ENCODE measurements at places on chromosomes 6 and 20.

GRCh38 chr20:41411391-41411847, 44.8 kb upstream of the EMILIN3 start:
- no peak for DNase-seq

- no peak for DNase-seq
These were observed 150.6 kb downstream of the RPS12 start for GRCh38 chr6:132964868-132965382.

- no peak for DNase-seq
These were observed 212.5 kb upstream of the GRIK2 start for GRCh38 chr6:101181006-101181405.

DNA sequence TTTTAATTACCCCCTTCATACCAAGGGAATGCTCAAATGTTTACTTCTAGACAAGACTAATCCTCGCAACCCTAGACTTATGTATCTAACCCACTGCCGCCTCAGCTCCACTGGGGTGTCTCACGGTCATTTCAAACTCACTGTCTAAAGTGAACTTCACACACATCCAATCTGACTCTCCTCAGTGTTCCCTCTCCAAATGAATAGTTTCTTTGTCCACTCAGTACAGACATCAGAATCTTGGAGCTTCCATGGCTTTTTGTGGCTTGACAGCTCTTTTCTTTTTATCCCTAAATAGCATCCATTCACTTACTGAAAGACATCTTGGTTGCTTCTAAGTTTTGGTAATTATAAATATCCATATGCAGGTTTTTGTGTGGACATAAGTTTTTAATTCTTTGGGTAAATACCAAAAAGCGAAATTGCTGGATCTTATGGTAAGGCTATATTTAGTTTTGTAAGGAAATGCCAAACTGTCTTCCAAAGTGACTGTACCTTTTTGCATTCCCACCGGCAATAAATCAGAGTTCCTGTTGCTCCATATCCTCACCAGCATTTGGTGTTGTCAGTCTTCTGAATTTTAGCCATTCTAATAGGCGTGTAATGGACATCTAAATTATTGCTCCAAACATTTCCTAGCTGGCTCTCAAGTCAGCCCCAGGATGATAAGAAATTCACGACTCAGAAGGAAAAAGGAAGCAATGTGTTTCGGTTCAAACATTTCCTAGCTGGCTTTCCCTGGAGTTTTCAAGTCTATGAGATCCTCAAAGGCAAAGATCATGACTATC, 73.1 kb downstream of the DNAAF9 start:
- no peak for DNase-seq

DNA sequence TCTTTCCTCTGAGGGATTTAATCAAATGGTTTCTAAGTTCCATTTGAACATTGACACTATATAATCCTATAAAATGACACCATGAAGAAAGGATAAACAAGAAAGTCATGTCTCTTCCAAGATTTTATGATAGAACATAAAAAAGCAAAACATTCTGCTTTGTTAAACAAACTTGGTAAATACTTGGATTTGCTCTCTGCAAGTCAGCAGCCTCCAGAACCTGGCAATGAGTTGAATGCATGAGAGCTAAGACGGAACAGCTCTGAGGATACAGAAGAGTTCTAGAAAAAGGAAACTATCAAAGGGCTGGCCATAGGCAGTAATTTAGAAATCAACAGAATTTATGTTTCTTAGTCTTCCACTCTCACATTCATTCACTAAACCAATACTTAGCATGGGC, 656.0 kb upstream of the ID4 start:
- no peak for DNase-seq

DNA sequence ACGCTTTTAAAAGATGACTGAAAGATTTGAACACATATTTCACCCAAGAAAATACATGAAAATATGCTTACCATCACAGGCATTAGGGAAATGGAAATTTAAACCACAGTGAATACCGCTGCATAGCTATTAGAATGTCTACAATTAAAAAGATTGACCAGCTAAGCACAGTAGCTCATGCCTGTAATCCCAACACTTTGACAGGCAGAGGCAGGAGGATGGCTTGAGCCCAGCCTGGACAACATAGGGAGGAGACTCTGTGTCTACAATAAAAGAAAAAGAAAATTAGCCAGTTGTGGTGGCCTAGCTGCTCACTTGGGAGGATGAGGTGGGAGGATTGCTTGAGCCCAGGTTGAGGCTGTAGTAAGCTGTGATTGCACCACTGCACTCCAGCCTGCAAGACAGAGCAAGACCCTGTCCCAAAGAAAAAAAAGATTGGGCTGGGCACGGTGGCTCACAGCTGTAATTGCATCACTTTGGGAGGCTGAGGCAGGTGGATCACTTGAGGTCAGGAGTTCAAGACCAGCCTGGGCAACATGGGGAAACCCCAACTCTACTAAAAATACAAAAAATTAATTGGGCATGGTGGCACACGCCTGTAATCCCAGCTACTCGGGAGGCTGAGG, 163.7 kb upstream of the AKAP12 start:
- DNase-seq: no peak

- no peak for DNase-seq
These were observed 34.3 kb downstream of the FNDC1 start for GRCh38 chr6:159203304-159204005.

- DNase-seq: no peak
These were observed 65.7 kb downstream of the MRPL14 start for GRCh38 chr6:44061375-44062104.

DNA sequence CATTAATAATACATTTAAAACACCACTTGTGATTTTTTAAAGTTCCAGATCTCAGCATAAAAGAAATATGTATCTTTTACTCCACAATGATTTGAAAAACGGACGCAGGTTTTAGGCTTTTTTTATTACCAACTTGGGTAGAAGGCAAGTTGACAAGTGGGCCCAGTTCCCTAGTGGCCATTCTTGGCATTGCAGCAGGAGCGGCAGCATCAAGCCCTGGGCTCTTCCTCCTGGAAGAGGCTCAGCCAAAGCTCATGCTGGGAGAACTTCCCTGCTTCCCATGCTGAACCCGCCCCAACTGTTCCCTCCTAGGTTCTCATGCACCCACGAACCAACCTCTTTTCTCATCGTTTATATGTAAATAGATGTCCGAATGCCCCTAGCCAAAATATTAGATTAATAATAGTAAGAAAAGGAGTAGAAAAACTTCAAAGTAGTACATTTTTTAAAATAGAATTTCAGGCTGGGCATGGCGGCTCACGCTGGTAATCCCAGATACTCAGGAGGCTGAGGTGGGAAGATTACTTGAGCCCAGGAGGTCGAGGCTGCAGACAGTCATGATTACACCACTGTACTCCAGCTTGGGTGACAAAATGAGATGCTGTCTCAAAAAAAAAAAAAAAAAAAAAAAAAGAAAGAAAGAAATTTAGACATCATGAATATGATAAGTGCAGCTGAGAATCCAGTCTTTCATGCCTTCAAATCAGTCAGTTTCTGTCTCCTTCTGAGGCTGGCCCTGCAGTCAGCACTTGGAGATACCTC, 18.2 kb upstream of the MYB start:
- DNase-seq: no peak

GRCh38 chr6:1054653-1055014, 257.3 kb upstream of the FOXQ1 start:
- DNase-seq: no peak

DNA sequence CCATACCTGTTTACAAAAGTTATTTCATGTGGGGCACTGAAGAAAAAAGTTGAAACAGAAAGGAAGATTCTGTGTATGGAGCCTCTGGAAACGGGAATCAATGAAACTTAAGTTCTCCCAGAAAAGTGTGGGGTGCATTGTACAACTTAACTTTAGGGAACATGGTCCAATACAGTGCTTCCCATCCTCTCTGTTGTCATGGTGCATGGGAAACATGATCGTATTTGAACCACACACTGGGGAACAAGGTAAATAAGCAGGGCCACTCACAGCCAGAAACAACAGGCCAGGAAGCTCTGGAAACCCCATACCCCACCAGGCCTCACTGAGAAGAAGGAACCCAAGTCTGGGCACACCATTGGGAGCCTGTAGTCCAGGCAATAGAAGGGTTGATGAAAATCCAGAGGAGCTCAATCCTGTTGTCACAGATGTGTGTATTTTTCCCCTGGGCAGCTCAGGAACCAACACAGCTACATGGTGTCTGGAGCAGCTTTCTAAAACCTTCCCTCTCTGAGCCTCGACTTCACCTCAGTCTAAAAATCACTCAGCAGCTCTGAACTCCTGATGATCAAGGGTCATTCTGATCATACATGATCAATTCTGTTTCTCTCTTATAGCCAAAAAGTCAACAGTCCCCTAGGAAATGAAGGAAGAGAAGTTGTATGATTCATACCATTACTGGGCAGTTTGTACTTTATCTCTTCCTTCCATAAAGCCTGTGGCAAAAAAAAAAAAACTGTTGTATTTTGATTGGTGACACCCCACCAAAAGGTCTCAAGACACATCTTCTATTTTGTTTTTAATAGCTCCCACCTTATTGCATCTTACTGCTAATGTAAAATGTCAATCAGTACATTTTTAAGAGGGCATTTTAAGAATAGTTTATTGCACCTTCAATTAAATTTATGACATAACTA, 198.5 kb upstream of the TAB2 start:
- no peak for DNase-seq

DNA sequence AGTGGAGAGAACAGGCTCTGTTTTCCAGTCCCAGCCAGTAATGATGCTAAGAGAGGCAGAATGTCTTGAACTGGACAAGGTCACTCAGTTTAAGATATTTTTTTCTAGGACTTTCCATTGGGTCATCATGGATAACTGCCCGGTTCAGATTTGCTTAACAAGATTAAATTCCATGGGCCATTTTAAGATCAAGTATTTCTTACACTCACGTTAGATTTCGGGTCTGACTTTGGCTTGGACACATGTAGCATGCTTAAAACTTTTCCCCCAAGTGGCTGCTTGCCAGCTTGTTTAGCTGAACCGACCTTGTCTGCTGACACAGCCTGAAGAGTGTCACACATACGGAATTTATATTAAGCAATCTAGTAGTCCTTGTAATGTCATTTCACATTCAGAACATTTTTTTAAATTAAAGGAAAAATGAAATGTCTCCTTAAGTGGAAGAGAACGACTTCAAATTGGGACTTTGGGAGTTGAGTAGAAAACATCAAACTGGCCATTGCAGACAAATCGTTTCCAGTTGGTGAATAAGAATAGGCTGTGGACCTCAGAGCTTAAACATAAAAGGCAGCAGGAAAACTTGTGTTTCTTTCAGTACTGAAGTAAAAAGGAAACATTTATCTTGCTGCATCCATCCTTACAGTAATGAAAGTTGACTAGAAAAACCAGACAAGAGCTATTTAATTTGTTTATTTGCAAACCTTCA, 29.0 kb downstream of the ARMC2 start:
- no peak for DNase-seq

DNA sequence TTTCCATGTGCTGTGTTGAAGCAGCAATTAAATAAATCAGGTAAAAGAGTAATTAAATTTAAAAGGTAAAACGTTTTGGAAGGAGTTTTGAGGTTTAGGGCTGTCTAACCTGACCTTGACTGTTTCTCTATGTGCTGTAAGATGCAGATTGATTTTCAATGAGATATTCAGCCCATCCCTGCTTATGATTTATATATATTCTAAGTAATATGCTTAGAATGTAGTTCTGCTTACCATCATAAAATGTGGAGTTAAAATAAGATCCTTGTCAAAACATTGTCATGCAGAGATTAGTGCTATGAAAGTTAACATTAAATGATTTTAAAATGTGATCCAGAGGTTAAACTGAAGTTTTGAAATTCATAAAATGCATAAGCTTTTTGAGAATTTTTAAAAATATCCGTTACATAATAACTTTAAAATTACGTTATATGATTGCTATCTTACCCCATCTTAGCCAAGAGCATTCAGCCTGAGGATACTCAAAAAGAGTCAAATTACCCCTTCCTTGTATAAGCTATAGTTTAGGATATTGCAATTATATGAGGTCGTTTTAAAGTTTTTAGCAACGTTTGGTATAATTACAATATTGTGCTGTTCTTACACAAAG, 122.5 kb downstream of the MTHFD1L start:
- DNase-seq: no peak

- DNase-seq: no peak
These were observed 464.3 kb upstream of the FLRT3 start for GRCh38 chr20:14801591-14802325.

- DNase-seq: no peak
These were observed 161.1 kb upstream of the EPHA7 start for GRCh38 chr6:93580446-93580845.

DNA sequence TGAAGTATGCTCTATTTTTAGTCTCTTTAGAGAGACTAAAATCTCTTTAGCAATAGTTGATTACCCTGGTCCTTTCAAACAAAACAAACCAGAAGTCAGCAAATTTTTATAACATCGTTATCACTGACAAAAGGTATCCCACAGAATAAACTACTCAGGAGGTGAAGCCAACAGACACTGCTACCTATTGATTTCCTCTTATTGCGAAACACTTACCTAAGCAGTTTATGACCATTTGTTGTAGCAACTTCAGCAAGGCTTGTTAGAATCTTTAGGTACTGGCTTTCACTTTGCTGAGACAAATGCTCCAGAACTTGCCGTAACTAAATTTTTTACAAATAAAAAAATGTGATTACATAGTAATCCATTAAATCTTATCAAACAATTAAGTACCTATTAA, 64.4 kb downstream of the HACE1 start:
- DNase-seq: no peak

DNA sequence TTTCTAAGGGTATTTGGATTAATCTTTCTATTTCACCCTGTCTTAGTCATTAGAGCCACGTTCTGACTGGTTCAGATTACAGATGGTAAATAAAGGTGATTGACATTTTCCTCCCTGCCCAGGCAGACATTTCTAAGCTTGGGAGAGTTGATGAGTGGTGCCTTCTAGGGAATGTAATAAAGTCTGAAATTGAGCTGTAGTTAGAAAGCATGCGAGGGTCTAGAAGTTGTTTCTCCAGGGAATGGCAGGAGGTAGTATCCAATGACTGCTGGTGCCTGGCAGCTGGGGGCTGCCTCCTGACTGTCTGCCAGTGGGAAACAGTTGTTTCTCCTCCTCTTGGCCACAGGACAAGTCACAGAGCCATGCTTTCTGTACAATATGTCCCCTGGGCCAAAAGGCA, 14.6 kb downstream of the EDN3 start:
- DNase-seq: no peak

DNA sequence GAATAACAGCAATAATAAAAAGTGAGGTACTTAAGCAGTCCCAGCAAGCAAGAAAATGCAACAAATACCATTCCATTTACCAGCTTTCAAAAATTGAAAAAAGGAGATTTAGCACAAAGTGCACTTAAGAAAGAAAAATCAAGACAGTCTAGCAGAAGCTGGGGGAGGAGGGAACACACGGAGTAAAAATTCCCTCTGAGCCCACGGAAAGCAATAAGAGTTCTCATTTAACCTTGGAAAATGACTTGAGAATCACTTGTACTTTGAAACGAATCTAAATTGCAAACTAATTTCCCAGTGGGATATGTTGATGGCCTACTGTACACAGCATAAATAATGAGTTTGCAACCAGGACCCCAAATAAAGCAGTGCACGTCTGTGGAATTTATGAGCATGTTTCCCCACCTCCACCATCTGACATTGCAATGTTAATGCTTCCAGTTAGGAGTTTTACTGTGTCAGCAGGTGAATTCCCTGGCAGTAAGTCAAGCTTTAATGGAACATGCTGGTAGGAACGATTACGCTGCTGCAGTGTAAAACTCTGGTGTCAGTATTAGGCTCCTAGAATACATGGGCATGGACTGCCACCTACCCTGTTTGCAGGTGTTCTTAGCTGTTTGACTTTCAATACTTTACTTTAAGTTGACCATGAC, 386.8 kb downstream of the HDGFL1 start:
- DNase-seq: no peak

- no peak for DNase-seq
These were observed 6.0 kb upstream of the CPNE5 start for GRCh38 chr6:36845233-36845632.

- DNase-seq: no peak
These were observed 38.2 kb upstream of the ZBP1 start for GRCh38 chr20:57658447-57658832.

All from esophagus squamous epithelium (tissue), 5 donors.